Urinary bladder (tissue), 4 donors: ENCODE measurements at places on chromosomes 3 and 15.

DNA sequence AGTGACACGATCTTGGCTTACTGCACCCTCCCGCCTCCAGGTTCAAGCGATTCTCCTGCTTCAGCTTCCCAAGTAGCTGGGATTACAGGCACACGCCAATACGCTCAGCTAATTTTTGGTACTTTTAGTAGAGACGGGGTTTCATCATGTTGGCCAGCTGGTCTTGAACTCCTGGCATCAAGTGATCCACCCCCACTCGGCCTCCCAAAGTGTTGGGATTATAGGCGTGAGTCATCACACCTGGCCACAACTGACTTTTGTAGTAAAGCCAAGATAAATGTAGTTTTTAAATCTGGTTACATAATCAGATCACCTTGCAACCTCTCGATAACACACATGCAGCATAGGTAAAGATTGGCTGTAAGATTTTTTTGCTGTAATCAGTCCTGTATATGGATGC is 657.5 kb upstream of the DPPA4 start:
- no peak for DNase-seq

GRCh38 chr3:54572197-54572895 is 355.5 kb downstream of the LRTM1 start:
- no peak for DNase-seq

DNA sequence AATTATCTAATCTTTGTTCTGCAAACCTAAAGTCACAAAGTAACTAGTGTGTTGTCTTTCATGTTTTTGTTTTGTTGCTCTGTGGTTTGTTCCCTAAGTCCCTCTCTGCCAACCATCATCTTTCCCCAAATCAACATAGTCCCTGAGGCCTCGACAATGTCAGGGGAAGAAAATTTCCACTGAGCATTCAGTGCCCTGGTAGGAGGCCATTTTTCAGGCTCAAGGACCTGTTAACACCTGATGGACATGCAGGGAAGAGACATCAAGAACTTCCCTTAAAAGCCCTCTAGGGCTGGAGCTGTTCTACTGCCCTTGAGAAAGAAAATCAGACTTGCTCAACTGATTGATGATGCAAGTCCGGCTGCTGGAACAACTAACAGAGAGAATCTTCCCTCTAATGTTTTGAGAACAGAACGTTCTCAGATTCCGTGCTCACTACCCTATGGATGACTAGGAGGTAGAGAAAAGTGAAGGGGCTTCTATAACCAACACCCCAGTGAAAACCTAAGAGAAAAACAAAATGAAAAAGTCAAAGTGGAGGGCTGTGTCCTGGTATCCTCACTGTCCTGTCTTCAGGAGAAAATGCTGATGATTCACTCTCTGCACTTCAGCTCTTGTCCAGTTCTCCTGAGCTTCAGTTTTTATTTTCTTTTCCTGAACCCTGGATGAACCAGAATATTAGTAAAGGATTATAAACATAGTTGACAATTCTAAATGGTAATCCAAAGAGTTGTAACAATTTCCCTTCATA is 373.1 kb downstream of the FOXP1 start:
- no peak for DNase-seq

DNA sequence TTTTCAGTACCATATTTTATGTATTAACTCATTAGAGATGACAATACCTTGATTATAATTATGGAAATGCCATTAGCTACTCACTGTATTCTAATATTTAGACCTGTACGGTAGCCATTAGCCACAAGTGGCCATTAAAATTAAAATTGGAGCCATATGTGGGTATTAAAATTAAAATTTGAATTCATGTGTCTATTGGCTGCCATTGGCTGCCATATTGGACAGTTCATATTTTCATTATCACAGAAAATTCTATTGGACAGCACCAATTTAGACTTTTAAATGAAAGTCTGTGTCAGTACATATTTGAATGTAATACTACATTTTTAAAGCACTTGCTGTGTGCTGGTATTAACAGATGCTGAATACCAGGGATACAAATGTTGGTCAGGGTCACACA is 3.0 kb downstream of the ATP11B start:
- no peak for DNase-seq

- no peak for DNase-seq
Observed at GRCh38 chr15:78810003-78810361, 1.3 kb downstream of the ADAMTS7 start.

GRCh38 chr15:85760049-85760448 is 34.7 kb downstream of the KLHL25 start:
- no peak for DNase-seq

DNA sequence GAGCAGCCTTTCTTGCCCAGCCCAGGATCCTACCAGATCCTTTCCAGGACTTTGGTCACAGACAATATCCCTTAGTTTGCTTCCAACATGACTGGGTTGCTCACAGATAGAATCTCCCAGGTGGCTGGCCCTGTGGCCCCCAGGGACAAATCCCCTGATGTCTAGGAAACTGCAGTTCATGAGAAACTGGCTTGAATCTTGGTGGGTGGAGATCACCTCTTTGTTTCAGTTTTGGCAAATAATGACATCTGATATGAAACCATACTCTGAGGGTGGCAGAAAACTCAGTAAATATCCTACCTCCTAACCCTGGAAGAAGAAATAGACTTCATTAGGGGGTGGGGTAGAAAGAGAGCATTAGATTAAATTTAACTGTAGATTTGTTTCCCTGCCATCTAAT is 44.1 kb upstream of the PFN2 start:
- no peak for DNase-seq

DNA sequence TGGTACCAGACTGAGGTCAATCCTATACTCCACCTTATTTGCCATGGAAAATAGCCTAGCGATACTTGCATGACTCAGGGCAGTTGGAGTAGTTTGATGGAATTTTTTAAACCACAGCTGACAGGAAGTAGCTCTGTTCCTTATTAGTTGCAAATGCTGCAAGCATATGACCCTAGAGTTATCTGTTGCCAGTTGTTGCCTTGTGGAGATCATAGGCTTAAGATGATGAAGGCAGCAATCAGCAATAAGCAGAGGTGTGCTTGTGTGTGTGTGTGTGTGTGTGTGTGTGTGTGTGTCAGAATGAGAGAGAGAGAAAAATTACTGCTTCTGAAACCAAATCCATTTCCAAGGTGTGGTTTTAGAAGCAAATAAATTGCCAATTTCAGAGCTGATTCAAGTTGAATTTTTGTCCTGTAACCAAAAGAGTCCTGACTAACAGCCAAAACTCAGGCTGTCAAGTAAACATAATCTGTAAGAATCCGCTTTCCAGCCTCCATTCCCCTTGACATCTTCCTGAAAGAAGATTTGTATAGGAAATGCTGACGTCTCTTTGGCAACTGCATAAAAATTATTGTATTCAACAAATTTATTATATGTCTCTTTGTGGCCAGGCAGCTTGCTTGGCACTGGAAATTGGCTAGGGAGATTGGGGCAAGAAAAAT is 141.2 kb downstream of the SERPINI1 start:
- no peak for DNase-seq

DNA sequence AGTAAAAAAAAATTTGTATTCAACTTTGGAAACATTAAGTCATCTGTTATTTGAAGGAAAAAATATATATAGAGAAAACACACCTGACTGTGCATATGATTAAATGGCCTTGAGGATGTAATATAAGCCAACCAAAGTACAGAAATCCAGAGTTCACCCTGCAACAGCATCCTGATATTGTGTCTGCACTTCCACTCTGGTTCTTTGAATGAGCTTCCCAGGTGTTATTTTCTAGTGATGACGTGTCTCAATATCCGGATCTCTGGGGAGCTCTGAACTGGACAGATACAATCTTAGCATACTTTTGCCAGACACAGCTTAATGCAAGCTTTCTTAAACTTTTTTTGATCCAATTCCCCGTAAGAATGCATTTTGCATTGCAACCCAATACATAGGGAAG is 19.5 kb upstream of the PIK3CB start:
- no peak for DNase-seq

DNA sequence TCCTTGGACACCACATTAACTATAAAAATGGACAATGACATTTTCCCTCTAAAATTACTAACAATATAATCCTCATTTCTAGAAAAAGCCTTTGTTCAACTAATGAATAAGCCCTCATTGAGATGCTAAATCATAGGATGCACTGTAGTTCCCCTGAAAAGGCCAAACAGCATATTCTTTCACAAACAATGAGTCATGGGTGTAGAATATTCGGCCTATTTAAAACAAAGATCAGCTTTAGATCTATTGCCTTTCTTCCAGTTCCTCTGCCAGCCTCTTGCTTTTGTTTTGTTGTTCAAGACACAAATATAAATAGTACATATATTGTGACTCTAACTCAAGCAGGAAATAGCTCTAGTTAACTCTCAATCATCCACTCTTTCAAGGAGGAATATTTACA is 82.5 kb downstream of the ADAM10 start:
- DNase-seq, result no peak

DNA sequence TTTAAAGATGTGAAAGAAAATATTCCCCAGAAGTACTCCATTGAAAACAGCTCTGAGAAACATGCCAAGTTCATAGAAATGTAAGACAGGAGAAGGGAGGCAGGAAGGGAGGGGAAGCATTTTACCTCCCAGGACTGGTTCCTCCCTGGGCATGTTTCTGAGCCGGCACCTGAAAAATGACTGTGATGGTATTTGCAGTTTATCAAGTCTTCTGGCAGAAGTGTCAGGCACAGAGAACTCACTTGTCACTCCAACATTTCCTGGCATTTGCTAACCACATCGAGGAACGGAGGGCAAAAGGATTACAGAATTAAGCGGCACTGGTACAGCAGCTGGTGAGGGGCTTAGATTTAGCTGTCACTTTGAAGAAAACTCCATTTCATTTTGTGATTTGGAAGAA is 1054.0 kb downstream of the TUSC7 start:
- no peak for DNase-seq

DNA sequence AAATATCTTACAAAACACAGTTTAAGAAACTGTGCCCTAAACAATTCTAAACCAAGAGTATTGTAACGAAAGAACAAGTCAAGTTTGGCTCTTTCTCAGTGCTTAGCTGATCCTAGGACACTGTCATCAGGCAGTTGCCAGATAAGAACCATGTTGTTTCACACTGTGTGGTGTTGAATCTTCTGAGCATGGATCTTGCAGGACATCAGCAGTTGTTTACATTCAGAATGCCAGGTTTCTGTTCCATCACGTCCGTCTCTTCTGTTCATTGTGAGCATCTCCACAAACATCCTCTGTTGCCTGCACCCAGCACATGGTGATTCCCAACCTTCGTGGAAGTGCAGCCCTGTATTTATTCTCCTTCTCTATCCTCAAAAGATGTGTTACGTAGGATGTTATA is 67.9 kb downstream of the DCUN1D1 start:
- DNase-seq, result no peak

DNA sequence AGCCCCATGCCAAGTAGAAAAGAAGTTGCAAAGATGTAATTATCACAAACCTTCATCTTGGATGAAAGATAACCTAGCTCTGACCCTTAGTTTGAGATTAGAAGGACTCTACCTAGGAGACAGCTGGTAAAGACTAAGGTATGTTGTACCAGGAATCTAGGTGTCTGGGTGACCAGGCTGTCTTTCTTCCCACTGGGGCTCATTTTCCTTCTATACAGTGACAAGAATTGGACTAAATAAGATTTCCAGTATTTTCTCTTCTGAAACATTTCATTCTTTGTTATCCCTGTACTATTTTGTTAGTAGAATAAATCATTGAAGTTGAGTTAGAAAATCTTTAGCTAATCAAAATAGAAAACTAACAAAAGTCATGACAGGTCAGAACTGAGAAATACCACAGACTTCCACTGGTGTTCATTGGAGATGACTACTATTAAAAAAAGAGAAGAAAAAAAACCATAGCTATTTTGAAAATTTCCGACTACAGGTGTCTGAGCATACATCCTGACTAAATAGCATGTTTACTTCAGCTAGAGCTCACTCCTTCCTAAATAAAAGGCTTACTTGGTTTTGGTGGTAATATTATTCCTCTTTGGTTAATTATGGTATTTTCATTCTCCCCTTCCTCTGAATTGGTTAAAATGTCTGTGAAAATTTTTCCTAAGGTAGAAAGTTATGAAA is 10.1 kb downstream of the TGFBR2 start:
- DNase-seq, result no peak

- no peak for DNase-seq
Observed at GRCh38 chr3:72099326-72100079, 314.6 kb upstream of the PROK2 start.

- DNase-seq, result no peak
Observed at GRCh38 chr15:81362790-81363189, 11.2 kb downstream of the TMC3 start.

GRCh38 chr15:93479715-93480114 is 390.7 kb upstream of the RGMA start:
- DNase-seq, result no peak

GRCh38 chr15:64180235-64180824 is 17.5 kb upstream of the PPIB start:
- DNase-seq, result no peak

- DNase-seq, result no peak
Observed at GRCh38 chr15:60324706-60325438, 72.9 kb downstream of the ANXA2 start.

GRCh38 chr3:51353131-51353530 is 32.0 kb upstream of the MANF start:
- no peak for DNase-seq

GRCh38 chr3:160698599-160699195 is 21.7 kb downstream of the ARL14 start:
- DNase-seq, result no peak

GRCh38 chr15:98682992-98683701 is 34.8 kb downstream of the IGF1R start:
- DNase-seq, result no peak

- no peak for DNase-seq
Observed at GRCh38 chr3:178406206-178406605, 130.0 kb upstream of the KCNMB2 start.

DNA sequence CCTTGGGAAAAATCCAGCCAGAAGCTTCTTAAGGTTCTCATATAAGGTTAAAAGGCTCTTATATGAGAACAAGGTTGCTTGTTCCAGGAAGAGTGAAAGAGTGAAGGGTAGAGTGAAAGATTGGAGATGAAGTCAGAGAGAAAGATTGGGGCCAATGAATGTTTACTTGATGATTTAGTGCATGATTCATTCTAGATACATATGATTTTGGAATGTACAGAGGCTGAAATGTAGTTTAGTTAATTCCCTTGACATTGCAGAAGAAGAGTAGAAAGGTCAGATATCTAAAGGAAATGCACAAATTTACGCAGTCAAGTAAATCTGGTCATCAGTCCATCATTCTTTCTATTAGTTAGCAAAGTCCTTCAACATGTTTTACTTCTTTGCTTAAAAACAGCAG is 619.8 kb upstream of the ZNF717 start:
- DNase-seq, result no peak

DNA sequence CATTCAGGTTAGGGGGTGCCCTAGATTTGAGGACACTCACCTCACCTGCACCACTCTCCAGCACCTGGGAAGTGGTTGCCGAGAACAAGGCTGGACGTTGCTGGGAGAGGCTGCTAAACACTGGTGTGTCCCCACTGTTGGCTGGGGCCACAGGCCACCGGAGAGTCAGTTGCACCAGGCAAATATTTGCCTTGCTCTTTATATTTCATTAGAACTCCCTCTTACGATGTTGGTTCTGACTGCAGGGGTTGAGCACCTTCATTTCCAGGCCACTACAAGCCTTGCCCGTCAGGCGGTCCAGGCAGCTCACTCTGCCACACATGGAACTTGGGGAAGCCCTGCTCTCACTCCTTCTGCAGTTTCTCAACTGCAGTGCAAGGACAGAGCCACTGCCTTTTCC is 30.7 kb downstream of the HCN4 start:
- DNase-seq, result no peak

- DNase-seq, result no peak
Observed at GRCh38 chr15:101161656-101162055, 90.2 kb downstream of the CHSY1 start.

- no peak for DNase-seq
Observed at GRCh38 chr15:86433983-86434382, 354.3 kb downstream of the AGBL1 start.
